ENCODE measurements at places on chromosomes 3 and 15.
A peak's percentile ranks its signal among the peaks of the same experiment; 100 is the strongest.

- peak; percentile 38 for DNase-seq
Observed at GRCh38 chr3:69161587-69162307, 39.4 kb upstream of the LMOD3 start.

DNA sequence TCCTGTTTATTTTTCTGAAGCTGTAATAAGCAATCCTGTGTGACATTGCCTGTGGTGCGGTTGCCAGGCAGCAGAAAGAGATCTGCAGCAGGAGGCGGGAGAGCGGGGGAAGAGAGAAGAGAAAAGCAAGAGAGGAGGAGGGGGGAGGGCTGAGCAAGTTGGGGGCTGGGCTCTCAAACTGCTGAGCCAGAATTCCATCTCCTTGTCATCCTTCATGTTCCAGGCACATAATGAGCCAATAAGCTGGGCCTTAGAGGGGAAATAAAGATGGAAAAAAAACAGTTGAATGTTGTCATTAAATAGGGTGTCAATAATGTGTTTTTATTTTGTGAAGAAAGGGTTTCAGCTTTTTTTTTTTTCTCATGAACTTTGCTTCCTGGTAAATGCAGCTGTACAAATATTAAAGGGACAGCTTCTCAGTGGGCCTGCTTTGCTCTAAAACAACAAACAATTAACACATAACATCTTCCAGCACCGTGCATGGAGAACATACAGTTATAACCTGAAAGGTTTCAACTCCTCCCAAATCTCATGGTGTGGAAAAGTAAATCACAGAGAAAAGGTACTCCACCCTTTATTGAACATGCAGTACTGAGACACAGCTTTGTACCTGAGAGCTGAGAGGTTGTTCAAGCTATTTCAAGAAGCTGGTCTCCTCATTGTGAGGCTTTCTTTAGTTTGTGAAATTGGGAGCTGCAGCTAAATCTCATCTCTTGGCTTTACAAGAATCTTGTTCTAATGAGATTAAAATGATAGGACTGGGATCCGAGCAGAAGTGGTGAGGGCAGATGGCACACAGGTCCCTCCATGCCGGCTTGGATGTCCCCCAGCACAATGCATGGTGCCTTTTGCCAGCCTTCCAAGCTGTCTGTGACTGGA, 451.1 kb upstream of the KCNMB2 start:
- peak; percentile 53 for DNase-seq

GRCh38 chr3:63390710-63391230, 112.7 kb downstream of the SYNPR start:
- peak; percentile 14 for DNase-seq

GRCh38 chr3:25471081-25471768, 43.2 kb downstream of the RARB start:
- no peak for DNase-seq

DNA sequence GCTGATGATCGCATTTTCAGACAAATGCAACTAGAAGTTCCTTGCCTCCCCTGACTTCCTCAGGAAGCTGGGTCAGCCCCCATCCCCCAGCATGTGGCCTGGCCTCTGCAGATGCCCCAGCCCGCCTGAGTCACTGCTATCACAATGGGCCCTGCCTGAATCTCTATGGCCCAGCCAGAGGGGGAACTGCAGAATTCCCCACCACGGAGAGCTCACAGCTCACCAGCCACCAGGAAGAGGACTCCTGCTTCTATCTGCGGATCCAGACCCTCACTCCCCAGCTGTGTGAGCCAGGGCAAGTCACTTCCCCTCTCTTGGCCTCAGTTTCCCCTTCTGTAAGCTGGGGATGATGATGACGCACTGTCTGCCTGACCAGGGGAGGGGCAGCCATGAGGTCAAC, 6.9 kb downstream of the PLXND1 start:
- DNase-seq, result peak; percentile 93

DNA sequence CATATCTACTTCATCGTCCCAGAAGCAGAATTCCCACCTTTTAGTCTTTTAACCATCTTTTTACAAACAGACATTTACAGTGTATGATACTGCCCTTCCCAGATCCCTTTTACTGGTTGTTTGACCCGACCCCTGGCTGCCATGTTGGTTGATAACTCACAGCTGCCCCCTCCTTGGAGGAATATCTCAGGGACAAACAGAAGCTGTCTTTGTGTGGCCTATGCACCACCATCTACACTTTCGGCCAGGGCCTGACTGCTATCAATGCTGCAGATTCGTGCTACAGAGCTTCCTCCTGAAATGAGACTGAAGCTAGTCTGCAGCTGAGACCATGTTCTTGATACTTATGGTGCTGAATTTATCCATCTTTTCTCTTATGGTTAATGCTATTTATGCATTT, 6.6 kb upstream of the POLQ start:
- peak; percentile 12 for DNase-seq

DNA sequence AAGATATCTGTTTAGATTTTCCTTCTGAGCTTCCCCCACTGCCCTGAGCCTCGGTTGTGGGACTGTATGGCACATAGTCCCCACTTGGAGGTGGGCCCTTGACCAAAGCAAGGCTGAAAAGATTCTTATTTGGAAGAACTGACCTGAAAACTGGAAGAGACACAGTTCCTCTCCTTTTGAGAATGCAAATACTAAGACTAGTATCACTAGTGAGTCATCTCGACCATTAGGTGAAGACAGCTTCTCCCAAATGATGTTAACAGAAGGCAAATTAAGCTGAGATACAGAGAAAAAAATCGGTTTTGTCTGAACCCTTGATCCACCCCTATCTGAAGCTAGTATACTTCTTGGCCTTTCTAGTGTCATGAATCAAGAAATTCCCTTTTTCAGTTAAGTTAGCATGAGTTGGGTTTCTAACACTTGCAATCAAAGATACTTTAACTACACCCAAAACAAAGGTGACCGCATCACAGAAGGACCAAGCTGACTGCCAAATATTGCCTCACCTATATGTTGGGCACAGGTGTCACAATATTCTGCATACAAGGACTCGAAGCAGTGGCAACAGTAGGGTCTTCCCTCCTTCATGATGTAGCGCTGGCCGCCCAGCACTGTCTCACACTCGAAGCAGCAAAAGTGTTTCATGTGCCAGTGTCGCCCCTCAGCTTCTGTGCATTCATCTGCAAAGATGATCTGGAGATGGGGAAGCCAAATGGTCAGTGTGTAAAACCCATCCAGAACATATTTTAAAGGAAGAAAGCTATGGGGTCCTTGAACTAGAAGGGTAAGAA, 72.4 kb downstream of the PRICKLE2 start:
- no peak for DNase-seq

- DNase-seq, result no peak
Observed at GRCh38 chr15:67941648-67942310, 101.9 kb upstream of the RNU6-1 start.

DNA sequence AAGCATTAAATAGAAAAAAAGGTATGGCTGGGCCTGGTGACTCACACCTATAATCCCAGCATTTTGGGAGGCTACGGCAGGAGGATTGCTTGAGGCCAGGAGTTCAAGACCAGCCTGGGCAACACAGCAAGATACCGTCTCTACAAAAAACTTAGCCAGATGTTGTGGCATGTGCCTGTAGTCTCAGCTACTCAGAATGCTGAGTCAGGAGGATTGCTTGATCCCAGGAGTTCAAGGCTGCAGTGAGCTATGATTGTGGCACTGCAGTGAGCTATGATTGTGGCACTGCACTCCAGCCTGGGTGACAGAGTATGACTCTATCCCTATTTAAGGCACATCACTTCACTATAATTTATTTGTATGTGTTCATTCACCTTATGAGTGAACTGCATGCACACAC, 54.3 kb downstream of the SLC4A7 start:
- DNase-seq, result no peak
